HepG2 (cell line): ENCODE measurements at places on chromosomes 7 and 10.

DNA sequence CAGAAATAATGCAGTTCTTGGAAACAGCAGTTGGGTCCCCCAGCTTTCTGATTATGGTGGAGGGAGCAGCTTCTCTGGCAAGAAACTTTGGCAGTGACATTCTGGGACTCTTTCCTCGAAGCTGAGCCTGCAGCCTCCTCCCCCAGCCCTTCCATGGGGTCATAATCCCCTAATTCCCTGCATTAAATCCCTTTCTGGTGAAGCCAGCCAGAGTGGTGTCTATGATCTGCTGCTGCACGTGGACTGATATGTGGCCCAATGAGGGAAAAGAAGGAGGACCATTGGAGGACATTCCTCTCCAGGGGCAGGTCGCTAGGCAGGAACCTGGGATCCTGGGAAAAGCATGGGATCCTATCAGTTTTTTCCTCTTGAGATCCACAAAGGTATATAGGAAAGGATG, 470.5 kb downstream of the RPS24 start:
- no peak for DNase-seq

GRCh38 chr7:133554330-133554729, 301.5 kb downstream of the EXOC4 start:
- no peak for DNase-seq

DNA sequence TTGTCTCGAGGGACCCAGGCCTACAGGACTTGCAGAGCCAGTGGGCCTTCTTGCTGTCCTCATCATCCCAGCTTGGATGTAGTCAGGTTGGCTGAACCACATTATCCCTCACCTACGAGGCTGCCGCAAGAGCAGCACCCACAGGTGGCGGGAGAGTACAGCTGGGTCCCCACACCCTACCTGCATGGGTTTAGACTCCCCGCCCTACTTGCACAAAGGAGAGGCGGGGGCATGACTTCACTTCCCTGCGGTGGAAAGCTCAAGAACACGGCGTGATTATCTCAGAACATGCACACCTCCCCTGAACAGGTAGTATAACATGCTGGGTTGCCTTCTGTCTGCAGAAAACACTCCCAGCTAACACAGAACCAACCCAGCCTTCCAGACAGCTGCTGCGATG, 57.5 kb downstream of the CTBP2 start:
- no peak for DNase-seq

GRCh38 chr10:50653142-50653541, 29.4 kb upstream of the SGMS1 start:
- DNase-seq, result no peak

- DNase-seq, result peak; percentile 2
Observed at GRCh38 chr10:65684896-65685295, 1240.9 kb upstream of the LRRTM3 start.

- DNase-seq, result peak; percentile 41
Observed at GRCh38 chr7:1103009-1103788, 15.3 kb downstream of the GPER1 start.

- DNase-seq, result no peak
Observed at GRCh38 chr7:134289423-134289822, 27.3 kb downstream of the SLC35B4 start.

DNA sequence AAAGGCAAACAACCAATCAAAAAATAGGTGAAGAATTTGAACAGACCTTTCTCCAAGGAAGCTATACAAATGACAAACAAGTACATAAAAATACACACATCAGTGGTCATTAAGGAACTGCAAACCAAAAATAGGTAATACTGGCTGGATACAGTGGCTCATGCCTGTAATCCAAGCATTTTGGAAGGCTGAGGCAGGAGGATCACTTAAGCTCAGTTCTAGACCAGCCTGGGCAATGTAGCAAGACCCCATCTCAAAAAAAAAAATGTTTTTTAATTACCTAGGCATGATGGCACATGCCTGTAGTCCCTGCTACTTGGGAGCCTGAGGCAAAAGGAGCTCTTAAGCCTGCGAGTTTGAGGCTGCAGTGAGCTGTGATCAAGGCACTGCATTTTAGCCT, 19.3 kb downstream of the CDCA7L start:
- DNase-seq, result no peak

GRCh38 chr7:112511451-112512202, 30.8 kb downstream of the LSMEM1 start:
- no peak for DNase-seq

GRCh38 chr7:10237306-10237705, 736.4 kb upstream of the PHF14 start:
- peak; percentile 45 for DNase-seq

- peak; percentile 46 for DNase-seq
Observed at GRCh38 chr7:123580406-123581161, 21.0 kb upstream of the ASB15 start.

DNA sequence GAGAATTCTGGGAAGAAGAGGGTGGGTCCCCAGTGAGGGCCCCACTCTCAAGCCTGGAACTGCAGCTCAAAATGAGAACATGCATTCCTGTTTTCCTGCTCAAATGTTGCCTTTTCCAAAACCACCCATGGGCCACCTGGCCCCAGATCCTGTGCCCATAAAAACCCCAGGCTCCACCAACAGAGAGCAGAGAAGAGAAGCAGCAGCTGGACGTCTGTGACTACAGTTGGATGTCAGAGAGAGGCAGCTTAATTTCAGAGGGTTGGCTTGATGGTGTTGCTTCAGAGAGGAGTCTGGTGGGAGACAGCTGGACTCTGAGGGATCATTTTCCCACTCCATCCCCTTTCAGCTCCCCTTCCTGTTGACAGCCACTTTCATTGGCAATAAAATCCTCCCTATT, 256.4 kb downstream of the FZD1 start:
- DNase-seq, result no peak

DNA sequence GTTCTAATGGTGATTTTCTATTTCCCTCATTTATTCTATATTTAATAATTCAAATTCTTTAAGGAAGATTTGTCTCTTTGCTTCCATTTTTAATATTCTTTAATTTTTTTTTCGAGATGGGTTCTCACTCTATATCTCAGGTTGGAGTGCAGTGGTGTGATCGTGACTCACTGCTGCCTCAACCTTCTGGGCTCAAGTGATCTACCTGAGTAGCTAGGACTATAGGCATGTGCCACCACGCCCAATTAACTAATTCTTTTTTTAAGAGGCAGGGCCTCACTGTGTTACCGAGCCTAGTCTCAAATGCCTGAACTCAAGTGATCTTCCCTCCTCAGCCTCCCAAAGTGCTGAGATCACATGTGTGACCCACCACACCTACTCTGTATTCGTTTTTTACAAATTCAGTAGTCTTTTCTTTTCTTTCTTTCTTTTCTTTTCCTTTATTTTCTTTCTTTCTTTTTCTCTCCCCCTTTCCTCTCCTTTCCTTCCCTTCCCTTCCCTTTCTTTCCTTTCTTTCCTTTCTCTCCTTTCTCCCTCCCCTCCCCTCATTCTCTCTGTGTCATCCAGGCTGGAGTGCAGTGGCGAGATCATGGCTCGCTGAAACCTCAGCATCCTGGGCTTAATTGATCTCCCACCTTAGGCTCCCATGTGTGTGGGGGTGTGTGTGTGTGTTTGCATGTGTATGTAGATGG, 323.1 kb downstream of the ADK start:
- DNase-seq, result no peak

DNA sequence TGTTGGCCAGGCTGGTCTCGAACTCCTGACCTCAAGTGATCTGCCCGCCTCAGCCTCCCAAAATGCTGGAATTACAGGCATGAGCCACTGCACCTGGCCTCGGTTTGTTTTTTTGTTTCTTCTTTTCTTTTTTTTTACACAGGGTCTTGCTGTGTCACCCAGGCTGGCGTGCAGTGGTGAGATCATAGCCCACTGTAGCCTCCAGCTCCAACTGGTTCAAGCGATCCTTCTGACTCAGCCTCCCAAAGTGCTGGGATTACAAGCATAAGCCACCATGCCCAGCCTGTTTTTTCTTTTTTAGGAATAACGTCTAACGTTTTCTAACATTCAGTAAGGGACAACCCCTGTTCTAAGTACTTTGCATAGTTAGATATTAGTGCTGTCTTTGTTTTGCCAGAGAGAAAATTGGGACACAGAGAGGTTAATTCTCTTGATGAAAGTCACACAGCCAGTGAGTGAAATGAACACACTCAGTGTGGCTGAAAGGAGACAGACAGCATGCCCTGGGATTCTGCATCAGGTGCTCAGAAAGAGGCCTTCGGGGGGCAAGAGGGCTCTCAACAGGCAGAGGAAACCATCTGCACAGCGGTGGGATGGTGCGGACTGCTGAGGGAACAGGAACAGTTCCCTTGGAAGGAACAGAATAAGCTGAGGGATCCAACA, 4.3 kb downstream of the LIMK1 start:
- DNase-seq, result no peak

- no peak for DNase-seq
Observed at GRCh38 chr10:131320860-131321604, 9.5 kb upstream of the TCERG1L start.

GRCh38 chr10:20879136-20879535, 18.0 kb downstream of the NEBL start:
- DNase-seq, result no peak
